Esophagus squamous epithelium (tissue), 5 donors: ENCODE measurements at places on chromosomes 13 and 19.
A peak's percentile ranks its signal among the peaks of the same experiment; 100 is the strongest.

GRCh38 chr19:2888731-2889224 lies 11.9 kb upstream of the ZNF57 start:
- DNase-seq, result no peak

DNA sequence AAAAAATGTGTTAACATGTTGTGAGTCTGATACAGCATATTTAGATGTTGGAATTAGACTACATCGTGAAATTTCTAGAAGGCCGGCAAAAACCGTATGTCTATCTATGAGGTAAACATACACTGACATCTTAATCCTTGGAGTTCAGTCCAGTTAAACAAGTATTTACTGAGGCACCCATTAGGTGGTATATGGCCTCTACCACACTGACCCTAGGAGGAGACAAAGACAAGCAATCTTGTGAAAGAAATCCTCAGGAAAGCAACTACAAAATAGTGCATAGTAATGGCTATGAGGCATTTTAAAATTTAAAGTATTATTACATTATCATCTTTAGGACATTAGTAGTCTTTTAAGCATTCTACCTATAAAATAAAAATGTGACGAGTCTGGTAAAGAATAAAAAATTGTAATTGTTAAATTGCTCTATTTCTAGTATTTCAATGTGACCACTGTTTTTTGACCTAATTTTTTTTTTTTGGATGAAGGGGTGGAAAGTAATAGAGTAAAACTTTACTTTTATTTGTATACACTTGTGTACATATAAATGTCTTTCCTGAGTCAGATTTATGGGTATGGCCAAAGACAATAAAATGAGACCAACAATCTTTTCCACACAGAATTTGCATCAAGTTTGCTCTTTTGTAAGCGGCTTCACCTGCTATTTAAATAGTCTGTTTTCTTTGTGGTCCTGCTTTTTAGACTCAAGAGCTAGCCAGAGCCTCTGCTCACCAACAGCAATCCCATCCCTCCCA lies 50.5 kb downstream of the KATNAL1 start:
- DNase-seq, result no peak

DNA sequence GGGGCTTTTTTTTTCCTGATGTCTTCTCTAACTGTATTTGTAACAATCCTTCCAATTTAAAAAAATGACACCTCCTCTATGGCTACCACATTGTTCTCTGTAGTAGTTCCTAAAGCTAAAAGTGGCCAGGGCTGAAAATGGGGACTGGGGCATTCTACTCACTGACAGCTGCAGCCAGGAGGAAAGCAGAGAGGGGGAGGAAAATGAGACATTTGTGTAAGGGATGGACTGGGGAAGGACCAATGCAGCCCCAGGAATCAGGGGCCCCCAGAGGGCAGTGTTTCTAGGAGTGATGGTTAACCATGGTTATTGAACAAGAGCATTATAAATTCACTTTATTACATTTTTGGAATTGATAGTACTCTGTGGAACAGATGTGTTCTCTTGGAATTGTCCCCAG lies 34.3 kb upstream of the C1QTNF9 start:
- no peak for DNase-seq

GRCh38 chr13:101706651-101707050 lies 254.2 kb downstream of the ITGBL1 start:
- no peak for DNase-seq

DNA sequence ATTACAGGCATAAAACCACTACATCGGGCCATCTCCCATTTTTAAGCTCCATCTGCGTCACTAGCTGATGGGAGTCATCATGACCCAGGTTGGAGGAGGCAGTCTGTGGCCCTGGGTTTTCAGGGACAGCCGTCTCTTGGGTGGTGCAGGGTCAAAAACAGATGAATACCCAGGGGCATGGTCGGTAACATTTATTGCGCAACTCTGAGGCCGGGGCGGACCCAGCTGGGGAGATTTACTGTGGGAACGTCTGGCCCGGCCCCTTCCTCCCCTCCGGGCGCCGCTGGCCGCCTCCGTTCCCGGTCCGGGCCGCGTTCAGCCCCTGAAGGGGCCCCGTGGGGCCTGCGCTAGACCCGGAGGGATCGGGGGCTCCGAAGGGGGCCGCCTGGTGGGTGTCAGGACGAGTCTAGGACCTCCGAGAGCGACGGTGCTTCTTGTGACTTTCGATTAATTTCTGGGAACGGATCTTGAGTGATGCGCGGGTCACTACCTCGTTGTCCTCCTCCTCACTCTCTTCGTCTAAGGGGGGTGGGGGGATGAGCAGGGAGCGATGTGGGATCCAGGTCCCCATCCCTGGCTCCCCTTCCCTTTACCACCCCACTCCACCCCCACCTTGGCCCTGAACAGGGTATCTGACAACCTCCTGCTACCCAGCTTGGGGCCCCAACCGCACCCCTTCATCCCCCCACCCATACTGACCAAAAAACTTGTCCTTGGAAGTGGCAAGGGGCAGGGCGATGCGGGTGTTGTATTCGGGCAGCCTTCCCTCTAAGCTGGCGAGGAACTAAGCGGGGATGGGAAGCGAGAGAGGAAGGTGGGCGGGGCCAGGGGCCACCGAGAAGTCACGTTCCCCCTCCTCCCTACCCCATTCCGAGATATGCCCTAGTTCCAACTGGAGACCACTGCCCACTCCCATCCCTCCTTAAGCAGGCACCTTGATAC lies 1.6 kb upstream of the RGL3 start:
- DNase-seq, result no peak

DNA sequence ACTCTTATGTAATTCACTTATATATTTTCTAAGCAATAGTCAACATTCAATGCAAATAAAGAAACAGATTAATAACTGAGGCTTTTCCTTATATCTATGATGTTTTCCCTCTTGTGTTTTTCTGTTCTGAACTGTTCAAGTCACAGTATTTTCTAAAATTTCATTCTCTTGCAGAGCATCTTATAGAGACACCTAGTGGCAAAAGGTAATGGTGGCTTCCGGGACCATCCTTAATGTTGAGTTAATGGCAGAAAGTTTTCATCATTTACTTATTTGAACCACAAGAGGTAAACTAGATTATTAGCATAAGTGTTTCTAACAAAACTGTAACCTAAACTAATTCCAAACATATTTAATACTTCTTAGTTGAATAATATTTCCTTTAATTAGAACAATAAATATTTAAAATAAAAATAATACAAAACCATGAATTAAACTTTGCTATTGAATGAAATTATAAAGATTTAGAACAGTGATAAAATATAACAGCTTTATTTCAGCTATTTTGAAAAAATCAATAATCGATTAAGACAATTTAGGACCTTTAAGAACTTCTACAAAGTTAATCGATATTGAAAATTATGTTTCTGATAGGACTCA lies 1.7 kb upstream of the SLITRK5 start:
- no peak for DNase-seq

DNA sequence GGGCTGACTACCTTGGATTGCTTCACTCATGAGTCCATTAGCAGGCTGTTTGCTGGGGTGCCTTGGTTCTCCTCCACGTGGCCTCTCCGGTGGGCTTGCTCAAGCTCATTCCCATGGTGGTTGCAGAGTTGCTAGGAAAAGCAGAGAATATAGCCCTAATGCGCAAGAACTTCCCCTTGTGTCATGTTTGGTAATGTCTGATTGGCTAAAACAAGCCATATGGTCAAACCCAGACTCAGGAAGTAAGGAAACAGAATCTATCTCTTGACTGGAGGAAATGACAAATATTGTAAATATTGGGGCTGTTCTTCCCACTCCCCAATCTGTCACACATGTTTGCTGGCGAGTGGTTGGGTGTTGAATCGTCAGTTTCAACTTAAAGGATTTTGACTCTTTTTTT lies 12.1 kb downstream of the NFILZ start:
- no peak for DNase-seq

GRCh38 chr19:13024951-13025697 lies 29.8 kb downstream of the NFIX start:
- no peak for DNase-seq

GRCh38 chr13:50512474-50513299 lies 330.8 kb downstream of the DLEU7 start:
- DNase-seq, result peak; percentile 23

DNA sequence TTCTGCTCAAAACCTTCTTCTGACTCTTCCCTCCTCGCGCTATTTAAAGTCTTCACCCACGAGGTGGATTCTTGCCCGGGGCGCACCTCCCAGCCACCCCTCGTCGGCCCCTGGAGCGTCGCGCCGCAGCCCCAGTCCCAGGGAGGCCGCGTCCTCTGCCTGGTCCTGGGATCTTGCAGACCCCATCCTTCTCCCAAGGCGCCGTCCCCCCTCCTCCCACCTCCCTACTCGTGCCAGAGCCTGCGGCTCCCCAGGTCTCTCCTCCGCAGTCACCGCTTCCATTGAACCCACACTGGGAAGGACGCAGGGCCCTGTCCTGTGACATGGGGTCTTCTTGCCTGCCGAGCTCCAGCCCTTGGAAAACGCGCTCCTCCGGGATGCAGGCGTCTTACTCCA lies 486 bp downstream of the ZNF808 start:
- DNase-seq, result no peak

DNA sequence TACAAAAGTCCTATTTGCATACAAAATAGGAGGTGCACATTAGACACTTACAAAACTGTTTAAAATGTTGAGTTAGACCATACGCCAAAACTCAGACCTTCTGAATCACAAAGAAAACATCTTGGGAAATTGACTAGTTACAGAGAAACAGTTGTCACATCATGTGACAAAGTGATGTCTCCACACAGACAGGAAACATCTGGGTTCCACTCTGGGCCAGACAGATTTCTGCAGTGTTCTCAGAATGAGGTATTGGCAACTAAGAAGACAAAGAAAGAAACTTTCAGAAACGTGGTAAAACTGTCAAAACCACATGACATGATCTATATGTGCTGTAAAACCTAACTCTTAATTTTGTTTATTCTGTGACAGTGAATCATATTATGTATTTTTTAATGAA lies 6.7 kb downstream of the ZNF793 start:
- no peak for DNase-seq

DNA sequence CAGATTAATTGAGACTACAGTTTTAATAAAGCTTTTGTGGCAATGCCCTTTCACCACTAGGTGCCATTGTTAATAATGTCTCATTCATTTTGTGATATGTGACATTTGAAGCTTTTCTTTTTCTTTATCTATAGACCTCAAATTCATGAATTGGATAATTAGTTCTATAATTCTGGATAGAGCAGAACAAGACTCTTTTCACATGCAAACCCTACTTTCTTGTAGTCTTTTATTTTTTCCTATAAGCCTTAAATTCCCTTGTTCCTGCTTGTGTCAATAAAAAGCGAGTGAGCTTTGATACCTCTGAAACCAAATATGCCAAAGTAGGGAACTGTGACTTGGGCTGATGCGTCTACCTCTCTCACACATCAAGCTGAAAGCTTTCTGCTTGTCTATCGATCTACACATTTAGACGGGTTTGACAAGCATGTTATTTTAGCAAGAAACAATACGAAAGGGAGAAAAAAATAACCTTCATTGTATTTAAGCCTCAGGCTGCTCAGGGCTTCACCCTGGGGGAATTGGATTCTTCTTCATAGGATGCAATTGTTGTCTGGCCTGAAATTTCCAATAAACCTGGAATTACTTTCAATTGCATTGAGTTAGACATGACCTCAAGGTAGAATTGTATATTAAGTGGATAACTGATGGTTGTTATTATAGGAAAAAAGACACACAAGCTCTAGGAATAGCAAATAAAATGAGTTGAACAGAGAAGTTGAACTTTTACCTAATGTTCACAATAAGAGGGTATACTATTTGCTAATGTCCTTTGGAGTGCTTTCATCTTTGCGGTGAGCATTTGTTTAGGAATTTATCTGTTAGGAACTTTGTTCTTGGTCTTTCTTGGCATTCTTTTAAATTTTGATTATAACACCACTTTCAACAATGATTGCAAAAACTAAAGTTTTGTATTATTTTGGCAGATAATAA lies 1150.2 kb upstream of the PCDH9 start:
- DNase-seq, result no peak

DNA sequence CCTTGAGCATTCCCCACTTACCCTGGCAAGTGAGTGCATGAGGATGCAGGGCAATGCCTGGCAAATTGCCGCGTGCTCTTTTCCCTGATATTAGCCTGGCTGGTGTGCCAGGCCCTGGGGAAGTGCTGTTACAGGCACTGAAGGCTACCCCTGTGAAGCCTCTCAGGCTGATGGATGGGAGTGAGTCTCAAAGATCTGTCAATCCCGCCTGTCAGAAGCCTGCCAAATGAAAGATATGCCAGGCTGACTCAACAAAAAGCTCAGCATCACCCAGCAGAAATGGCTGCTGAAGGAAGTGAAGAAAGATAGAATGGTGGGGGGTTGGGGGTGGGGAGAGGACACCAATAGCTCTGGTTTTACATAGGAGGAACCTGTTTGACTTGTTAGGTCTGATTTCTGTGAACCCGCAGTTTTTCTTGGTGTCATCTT lies 112.1 kb downstream of the LACC1 start:
- no peak for DNase-seq

DNA sequence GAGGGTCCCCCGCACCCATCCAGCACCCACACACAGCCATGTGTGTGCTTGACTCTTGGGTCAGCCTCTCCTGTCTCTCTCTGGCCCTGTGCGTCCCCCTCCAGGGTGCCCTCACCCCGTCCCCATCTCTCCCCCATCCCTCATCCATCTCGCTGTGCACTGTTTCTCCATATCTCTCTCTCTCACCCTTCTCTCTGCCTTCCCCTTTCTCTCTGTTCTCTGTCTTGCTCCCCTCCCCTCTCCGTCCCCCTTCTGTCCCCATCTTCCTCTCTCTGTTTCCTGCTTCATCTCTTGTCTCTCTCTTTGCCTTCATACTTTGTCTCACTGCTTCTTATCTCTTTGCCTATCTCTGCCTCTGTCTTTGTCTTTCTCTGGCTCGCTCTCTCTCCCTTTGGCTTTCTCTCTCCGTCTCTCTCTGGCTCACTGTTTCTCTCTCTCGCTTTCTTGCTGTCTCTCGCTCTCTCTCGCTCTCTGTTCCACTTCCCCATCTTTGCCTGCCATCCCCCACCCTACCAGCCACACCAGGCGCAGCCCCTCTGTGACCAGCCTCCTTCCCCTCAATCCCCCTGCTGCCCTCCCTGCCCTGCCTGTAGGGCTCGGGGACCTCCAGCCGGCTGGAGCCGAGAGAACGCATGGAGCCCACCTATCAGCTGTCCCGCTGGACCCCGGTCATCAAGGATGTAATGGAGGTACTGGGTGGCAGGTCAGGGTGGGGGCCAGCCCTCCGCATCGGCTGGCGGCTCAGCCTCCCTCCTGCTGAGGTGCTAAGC lies 8.9 kb downstream of the STXBP2 start:
- no peak for DNase-seq

DNA sequence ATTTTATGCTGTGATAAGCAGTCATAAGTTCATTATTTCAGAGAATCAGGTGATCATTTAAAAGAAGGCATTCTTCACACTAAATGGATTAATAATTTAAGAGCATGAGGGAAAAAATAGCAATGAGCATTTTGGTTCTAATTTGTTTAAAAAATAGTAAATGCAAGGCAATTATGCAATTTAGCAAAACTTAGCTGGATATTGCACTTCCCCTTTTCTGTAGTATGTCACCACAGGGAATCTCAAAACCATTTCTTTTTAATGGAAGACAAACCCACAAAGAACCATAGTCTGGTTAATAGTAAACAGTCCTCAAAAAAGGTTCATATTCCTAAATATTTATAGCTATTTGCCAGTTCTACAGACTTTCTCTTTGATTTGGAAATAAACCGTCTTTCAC lies 30.2 kb downstream of the COG6 start:
- DNase-seq, result no peak
